ENCODE measurements at places on chromosomes 2 and 18.
A peak's percentile ranks its signal among the peaks of the same experiment; 100 is the strongest.

DNA sequence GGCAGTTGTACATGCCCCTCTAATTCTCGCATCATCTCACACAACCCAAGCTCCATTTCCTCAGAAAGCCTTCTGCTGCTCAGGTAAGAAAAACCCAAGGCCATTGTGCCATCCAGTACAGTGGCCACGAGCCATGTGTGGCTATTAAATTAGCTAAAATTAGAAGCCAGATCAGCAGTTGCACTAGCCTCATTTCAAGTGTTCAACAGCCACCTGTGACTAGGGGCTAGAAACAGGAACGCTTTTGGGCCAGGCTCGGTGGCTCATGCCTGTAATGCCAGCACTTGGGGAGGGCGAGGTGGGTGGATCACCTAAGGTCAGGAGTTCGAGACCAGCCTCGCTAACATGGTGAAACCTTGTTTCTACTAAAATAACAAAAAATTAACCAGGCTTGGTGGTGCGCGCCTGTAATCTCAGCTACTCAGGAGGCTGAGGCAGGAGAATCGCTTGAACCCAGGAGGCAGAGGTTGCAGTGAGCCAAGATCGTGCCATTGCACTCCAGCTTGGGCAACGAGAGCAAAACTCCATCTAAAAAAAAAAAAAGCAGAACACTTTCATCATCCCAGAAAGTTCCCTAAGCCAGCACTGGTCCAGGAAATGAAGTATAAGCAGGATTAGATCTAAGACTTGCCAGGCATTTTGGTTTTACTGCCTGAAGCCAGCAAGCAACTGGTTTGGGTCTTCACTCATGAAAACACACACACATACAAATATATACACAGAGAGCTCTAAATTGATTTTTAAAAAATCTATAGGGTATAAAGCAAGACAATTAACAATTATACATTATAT, 35.7 kb downstream of the ATP8B1 start:
- no peak for DNase-seq

- DNase-seq = no peak
These were observed 95.6 kb upstream of the NABP1 start for GRCh38 chr2:191582355-191582754.

DNA sequence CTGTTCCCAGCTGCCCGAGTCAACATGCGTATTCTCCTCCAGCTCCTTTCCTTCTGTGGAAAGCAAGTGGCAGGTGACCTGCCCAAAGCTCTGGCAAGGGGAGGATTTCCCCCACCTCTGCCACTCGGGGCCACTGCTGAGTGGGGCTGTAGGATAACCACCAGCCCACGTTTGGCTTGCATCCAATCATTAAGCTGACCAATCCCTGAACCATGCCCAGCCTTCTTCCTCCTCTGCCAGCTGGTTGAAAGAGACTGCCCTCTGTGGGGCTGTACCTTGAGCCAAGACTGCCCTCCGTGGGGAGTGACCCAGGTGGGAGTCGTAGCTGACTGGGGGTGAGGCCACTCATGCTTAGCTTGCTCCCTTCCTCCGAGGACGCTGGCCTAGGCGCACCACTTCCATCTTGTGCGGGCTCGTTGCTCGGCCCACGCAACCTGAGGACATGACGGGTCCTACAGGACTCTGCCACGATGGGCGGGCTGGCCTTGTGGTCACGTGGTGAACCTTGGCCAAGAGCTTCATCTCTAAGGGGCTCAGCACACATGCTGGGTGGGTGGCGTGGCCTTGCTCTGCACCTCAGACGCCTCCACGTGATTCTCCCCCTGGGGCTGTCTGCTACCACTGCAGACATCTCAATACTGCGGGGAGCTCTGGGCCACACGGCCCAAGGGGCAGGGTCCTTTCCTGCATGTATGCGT, 112.1 kb downstream of the NDUFA10 start:
- DNase-seq = no peak

GRCh38 chr2:10331702-10332401, 29.1 kb downstream of the HPCAL1 start:
- DNase-seq = peak; percentile 59

DNA sequence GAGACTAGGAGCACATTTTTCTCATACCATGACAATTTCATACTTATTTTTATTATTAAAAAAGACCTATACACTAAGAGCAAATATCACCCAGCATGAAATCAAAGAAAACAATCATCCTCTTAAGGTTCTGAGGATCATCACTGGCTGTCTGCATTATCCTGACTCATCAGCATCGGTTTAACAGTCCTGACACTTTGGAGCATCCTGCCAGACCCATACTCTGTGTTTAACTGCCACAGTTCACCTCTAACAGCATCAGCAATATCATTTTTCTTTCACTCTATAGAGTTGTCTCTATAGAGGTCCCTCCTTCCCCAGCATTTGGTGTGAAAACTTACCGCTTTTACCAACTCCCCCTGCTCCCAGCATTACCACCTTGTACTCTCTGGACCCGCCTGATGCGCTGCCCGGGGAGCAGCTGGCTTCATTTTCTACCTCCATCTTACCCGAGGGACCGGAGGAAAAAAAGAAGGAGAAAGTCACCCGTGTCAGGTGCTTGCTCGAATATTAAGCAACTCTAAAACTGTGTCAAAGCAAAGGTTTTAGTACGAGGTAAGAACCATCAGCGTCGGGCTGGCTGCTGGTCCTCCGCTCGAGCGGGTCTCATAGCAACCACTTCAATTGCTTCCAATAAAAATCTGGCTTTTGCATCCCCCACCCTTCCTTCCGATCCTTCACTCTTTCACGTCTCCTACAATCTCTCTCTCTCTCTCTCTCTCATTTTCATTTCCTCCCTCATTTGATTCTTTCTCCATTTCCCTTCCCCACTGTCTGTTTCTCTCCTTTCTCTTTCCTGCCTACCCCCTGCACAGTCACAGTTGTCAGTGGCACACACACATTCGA, at the start of gene RIT2:
Gene RIT2 (minus strand): TSS at position 610 of the 846 bp plus-strand sequence.
- no peak for DNase-seq

- no peak for DNase-seq
These were observed 85.6 kb upstream of the SPTBN1 start for GRCh38 chr2:54370405-54371104.

- DNase-seq = no peak
These were observed 23.5 kb downstream of the TNS1 start for GRCh38 chr2:217979151-217979811.

GRCh38 chr18:62605685-62606084, 82.9 kb downstream of the ZCCHC2 start:
- DNase-seq = no peak

- DNase-seq = no peak
These were observed 251.0 kb upstream of the RAB12 start for GRCh38 chr18:8358033-8358765.

- DNase-seq = no peak
These were observed 114.2 kb downstream of the SRBD1 start for GRCh38 chr2:45496869-45497268.

GRCh38 chr2:8421658-8422449, 260.0 kb upstream of the ID2 start:
- DNase-seq = no peak

GRCh38 chr2:145286716-145287275, 766.9 kb upstream of the ZEB2 start:
- no peak for DNase-seq

DNA sequence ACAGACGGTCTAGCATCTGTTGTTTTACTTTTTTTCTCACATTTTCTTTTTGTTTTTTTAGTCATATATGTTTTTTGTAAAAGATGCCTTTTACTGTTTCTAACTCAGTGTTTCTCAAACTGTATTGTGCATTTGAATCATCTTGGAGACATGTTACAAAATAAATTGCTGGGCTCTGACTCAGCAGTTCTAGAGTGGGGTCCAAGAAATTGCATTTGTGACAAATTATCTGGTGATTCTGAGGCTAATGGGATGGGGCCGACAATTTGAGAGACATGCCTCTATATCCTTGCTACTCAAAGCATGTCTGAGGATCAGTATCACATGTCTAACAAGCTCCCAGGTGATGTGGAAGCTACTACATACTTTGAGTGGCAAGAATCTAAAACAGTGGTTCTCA, 478.8 kb downstream of the PLCL1 start:
- DNase-seq = no peak

- DNase-seq = no peak
These were observed 47.0 kb downstream of the COBLL1 start for GRCh38 chr2:164794432-164795231.

DNA sequence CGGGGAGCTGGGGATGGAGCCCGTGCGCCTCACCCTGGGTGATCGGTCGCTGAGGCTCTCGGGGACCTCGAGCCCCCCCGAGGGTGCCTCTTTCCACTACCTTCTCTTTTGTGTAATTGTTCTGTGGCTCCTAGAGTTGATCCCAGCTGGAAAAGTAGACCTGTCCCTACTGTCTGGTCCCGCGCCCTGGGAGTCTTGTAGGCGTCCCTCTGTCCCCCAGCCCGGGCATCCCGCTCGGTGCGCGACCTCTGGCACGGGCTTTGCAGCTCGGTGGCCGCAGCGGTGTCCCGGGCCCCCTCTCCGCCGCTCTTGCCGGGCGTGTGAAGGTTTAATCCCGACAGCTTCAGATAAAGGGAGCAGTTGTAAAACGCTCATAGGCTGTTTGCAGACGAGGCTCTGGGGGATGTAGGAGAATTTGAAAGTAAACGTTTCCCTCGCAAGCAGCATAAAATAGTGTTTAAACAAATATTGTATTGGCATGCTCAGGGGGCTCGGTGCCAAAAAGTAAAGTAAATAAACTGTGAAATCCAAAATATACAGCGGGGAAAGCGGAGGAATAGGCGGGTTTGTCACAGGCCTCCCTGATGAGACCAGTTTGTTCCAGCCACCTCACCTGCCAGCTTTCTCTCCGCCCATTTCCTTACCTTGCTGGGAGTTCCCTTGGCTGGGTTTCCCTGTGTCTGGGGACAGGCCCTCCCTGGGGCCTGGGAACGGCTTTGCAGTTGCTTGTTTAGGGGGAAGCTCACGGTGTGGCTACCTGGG, 1.9 kb downstream of the GLI2 start:
- peak; percentile 74 for DNase-seq

DNA sequence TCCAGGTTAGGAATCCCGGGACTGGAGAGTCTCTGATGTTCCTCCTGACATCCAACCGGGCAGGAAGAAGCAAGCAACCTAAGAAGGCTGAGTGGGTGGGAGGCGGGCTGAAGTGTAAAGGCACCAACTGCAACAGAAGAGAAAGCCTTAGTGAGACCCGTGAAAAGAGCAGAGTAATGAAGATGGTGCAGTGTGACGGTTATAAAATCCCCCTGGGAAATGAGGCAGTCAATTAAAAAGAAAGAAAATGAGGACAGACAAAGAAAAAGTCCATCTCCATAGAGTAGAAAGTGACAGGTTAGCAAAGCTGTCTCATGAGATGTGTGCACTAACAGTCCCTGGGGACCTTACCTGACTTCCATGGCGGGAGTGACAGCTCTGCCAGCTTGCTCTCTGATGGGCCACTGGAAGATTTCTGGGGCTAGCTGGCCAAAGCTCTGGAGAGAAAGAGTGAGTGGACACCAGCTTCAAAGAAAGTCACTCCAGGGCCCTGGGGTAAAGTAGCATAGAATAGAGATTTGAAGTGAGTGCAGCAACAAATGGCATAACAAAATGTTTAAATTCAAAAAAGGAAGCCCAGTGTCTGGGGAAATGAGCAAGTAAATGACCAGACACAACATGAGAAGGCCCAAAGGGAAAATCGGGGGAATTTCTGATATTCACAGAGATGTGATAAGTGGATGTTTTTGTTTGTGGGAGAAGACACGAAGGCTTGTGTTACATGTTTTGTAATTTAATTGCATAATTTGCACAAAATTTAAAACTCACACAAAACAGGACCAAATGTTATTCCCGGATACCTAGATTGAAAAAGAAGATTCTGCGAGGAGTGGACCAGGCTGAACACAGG, 44.1 kb upstream of the IGFBP2 start:
- no peak for DNase-seq

DNA sequence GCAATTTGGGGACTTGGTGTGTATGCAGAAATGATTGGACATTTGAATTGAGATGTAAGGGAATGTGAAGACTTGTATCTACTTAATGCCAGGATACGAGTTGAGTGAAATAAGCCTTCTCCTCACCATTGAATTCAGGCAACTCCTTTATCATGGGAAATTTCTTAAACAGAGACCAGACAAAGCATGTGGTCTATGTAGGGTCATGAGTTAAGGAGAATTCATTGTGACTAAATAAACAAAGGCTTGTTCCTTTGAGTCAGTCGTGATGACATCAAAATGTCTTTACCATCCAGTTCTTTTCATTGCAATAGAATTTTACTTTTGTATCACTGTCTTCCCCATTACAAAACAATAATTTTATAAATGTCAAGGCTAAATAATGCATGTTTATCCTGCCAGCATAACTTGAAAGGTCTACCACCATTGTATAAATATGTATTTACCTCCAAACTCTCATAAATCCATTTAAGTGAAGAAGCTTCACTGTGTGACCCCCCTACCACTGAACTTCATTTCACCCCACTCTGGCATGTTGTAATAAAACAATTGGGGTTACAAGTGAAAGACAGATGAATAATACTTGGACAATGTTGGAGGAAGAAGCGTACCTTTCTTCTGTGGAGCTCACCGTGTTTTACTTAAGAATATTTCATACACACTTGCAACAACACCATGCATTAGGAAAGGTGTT, 149.4 kb downstream of the EPHA4 start:
- no peak for DNase-seq

- no peak for DNase-seq
These were observed 60.5 kb downstream of the BMPR2 start for GRCh38 chr2:202436626-202437025.

- no peak for DNase-seq
These were observed 136.2 kb downstream of the LCLAT1 start for GRCh38 chr2:30583204-30583749.

DNA sequence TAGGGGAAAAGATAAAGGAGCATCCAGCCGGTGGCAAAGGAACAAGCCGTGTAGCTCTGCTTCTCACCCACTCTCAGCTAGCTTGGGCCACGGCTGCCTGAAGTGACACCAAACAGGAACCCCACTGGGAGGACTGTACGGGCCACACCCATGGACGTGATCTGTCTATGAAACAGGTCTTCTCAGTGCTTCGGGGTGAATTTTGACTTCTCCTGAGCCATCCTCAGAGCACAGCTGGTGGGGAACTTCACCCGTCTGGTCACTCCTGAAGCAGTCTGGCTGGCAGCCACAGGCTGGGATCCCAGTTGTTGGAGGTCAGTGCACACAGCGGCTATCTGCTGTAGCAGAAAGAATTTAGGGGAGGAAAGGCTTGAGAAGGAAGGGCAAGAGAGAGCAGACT, 223.8 kb downstream of the FAM210A start:
- no peak for DNase-seq
